PC-9 (cell line): ENCODE measurements at places on chromosomes 16 and 17.

GRCh38 chr16:50802000-50802399 lies 60.1 kb downstream of the CYLD start:
- DNase-seq = no peak

DNA sequence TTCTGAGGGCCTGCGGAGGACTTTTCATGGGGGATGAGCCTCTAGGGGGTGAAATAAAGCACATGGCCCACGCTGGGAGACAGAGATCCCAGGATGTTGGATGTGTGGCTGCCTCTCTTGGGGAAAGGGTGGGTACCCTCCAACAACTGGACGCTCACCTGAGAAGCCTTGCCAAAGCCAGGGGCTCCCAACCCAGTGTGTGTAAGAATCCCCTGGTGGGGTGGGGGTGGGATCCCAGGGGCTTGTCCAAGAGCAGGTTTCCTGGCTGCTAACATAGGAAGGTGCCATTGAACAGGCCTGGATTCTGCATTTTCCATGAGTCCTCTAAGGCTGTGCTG lies 587 bp downstream of the SNX20 start:
- no peak for DNase-seq

DNA sequence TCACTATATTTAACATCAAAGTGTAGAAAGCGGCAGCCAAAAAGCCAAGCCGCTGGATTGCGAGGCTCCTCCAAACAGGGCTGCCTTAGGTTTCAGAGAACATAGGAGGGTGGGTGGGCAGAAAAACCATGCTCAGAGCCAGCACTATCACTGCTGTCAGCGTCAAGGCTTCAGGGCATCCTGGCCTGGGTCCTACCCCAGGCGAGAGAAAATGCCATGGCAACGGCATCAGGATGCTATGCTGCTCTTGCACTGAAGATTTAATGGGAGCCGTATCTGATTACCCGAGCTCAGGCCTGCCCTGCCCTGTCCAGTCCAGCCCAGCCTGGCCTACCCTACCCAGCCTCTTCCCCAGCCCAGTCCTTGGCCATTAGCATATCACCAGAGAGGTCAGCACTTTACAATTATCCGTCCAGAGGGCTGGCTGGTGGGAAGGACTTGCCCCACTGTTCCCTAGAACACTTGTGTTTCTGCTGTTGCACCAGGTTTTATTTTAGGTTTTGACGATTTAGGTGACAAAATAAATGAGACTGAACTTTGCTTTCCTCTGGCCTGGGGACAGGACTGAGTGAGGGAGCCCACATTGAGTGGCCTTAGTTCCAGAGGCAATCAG lies 61.1 kb downstream of the TOM1L2 start:
- no peak for DNase-seq

GRCh38 chr17:49469831-49470810 lies 25.0 kb upstream of the NGFR start:
- DNase-seq = no peak

- DNase-seq = no peak
Measured at GRCh38 chr17:83050651-83051395, 28.6 kb upstream of the METRNL start.

- DNase-seq = no peak
Measured at GRCh38 chr16:54504372-54504771, 217.8 kb upstream of the IRX3 start.

- no peak for DNase-seq
Measured at GRCh38 chr17:83127431-83128160, 48.2 kb downstream of the METRNL start.

DNA sequence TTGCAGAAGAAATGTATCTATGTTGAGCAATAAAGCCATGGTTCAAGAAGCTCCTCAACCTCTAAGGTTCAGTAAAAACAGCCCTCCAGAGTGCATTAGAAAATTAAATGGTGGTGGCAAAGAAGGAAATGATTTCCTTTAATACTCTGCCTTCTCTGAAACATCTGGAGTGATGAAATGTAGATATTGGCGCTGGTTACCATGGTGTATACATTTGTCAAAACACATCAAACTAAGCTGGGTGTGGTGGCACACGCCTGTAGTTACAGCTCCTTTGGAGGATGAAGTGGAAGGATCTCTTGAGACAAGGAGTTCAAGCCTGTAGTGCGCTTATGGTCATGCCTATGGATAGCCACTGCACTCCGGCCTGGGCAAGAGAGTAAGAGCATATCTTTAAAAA lies 6.0 kb downstream of the CAPNS2 start:
- DNase-seq = no peak

- no peak for DNase-seq
Measured at GRCh38 chr17:2481760-2482159, 29.9 kb downstream of the METTL16 start.

- DNase-seq = no peak
Measured at GRCh38 chr16:24754543-24754942, 25.1 kb downstream of the TNRC6A start.

DNA sequence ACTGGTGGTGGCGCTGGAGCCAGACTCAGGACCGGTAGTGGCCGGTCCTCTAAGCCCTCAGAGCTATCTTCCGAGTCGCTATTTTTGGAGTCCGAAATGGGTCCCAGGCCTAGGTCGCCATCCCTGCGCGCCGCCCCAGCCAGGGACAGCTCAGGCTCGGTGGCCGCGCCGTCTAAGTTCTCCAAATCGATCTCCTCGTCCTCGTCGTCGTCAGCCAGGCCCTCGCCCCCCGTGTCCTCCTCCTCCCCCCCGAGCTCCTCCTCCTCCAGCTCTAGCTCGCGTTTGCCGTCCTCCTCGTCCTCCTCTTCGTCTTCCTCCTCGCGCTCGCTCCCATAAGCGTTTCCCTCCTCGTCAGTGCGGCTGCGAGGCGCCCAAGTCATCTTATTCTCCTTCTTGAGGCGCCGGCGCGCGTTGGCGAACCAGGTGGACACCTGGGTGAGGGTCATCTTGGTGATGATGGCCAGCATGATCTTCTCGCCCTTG lies 1.6 kb downstream of the IRX3 start:
- DNase-seq = no peak

DNA sequence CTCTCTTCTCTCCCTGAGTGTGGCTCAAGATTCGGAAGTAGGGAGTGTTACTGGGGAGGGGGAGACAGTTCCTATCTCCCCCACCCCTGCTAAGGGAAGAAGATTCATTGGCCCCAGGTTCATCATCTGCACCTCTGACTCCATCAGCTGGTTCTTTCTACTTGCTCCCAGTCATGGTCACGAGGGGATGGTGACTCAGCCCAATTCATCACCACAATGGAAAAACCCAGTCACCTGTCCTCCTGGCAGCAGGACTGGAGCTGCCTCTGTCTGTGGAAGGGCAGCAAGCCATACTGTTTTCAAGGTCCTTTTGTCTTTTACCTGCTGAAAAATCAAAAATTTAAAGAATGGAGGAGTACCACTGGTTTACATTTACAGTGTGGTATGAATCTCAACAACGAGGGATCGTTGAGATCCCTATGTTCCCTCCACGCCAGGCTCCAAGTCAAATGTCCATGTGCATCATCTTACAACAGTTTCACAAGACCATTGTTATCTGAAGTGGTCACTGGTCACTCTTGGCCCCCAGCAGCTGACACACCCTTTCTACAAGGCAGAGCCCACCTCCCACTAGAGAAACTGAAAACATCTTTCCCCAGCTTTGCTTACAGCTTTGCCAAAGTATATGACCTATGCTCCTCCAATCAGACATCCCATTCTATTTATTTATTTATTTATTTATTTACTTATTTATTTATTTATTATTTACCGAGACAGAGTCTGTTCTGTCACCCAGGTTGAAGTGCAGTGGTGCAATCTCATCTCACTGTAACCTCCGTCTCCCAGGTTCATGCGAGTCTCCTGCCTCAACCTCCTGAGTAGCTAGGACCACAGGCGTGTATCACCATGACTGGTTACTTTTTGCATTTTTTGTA lies 40.4 kb upstream of the NDRG4 start:
- DNase-seq = peak; percentile 71

- DNase-seq = no peak
Measured at GRCh38 chr17:80692931-80693467, 148.4 kb downstream of the RPTOR start.

DNA sequence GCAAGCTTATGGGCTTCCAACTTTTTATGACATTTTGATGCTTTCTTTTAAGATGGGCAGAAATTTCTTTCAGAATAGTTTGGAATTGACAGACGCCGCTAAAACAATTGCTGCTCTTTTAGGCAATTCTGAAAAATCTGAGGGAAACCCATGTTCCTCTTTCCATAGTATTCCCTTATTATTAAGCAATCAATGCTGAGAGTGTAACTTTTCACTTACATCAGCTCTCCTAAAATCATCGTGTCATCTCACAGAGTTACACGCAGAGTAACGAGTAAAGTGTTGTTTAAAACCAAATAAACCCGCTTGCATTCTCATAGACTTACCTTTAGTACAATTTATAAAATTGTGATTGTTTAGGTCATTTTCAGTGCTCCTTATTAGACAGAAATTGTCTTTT lies 150.6 kb downstream of the MAF start:
- no peak for DNase-seq

DNA sequence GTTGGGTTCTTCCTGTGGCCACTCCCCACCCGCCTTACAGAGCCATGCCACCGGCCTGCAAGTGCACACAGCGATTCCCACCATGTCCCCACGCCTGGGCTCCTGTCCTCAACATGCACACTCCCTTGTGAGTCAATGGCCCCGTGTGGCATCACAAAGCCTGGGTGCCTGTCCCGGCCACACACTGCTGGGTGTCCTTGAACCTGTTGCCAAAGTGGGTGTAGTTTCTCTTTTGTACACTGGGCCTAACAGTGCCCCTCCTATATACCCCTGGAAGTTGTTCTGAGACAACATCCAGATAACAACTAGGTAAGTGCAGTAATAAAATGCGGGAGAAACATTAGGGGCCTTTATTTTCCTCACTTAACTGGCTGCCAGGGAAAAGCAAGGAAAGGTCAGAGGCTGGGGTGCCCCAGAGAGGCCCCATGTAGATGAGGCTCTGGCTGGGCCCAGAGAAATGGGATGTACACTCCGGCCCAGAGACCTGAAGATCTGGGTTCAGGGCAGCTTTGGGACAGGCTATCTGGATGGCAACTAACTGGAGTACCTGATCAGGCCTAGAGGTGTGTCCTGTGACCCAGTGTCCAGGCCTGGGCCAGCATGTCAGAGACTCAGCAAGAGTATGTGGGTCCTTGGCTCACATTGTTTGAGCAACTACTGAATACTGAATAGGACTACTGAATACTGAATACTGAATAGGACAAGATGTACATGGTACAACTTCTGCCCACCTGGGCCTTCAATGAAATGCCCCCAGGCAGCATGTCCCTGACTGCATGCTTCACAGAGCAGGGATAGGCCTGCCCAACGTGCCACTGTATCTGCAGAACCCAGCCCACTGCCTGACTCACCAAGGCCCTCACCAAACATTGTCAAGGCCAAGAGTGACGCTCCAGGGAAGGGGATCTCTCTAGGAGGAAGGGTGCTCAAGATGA lies 8.3 kb downstream of the ABCC3 start:
- peak; percentile 47 for DNase-seq

DNA sequence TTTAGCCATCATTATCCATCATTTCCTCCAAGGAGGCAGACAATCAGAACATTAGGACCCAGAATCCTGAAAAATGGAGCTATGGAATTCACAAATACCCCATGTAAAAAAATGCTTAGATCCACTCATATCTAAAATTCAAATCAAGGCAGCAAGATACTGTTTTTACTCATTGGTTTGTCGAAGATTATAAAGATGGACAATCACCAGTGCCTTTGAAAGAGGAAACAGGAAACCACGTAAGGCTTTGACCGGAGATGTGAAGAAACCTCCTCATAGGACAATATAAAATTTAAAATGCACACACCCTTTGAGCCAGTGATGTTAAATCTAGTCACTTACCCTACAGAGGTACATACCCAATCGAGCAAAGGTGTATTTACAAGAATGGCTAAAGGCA lies 130.0 kb downstream of the XYLT1 start:
- DNase-seq = no peak

GRCh38 chr16:87698241-87698640 lies 67.5 kb downstream of the KLHDC4 start:
- DNase-seq = no peak

DNA sequence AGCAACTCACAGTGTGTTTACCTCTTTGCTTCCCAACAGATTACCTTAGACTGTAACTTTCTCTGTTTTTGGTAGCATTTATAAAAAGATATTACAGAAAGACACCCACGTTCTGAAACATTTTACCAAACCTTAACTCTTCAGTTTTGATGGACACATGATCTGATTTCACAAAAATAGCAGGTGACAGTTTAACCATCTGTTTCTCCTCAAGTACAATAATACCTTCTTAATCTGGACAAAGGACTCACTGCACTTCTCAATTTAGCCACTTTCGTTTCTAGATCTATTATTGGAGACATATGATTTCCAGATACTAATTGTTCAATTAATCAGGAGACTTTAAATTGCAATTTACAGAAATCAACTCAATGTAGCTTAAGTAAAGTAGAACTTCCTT lies 703.8 kb upstream of the KIF2B start:
- DNase-seq = no peak

- DNase-seq = no peak
Measured at GRCh38 chr16:82361885-82362284, 191.9 kb upstream of the MPHOSPH6 start.

DNA sequence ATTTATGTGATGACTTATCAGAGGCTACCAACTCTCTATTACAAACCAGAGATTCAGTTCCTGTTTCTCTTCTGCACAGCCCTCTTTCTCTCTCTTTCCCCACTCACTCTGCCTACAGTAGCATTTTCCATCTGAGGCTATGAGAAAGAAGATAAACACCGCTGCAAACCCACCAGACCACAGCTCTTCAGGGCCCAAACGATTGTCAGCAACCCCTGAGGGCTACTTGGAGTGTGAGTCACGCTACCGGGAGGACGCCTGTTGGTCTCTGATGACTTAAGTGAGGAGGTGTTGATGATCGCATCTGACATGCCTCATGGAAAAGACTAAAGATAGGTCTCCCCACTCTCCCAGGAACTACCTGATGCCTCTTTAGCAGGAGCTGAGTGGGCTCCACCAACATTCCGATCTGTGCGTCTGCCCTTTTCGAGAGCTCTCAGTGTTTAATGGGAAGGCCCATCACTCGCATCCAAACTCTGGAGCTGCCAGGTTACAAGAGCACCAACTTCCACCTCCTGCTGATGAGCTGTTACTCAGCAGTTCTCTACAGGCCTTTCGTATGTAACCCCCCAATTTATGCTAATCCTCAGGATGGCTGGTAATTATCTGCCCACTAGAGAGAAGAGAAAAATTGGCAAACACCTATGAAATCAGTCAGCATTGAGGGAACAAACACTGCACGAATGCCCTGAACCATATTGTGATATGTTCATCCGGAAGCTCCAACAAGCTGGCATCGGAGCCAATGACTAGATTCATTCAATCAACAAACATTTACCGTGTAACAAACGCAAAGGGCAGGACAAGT lies 9.2 kb downstream of the GRIN2A start:
- DNase-seq = no peak

- DNase-seq = no peak
Measured at GRCh38 chr16:88548985-88549384, 21.2 kb upstream of the ZC3H18 start.
